ENCODE measurements at places on chromosomes 7 and 10. TPM values are rescaled to one million over a fixed set of nuclear protein-coding genes. Genes with fewer than 3 reads are reported as not detected.

- H3K36me3 ChIP-seq, result no peaks in the 10 kb centered on the region
- no peaks in the 10 kb centered on the region for H3K27me3 ChIP-seq
- no peak overlapping the region for H3K27ac ChIP-seq
- no peak overlapping the region for H3K4me3 ChIP-seq
- no peak for DNase-seq
- H3K4me1 ChIP-seq, result no peaks in the 10 kb centered on the region
Observed at GRCh38 chr10:95440756-95441546, 120.2 kb downstream of the SORBS1 start.

- H3K27me3 ChIP-seq, result no peaks in the 10 kb centered on the region
- H3K4me3 ChIP-seq, result no peak overlapping the region
- H3K4me1 ChIP-seq, result no peaks in the 10 kb centered on the region
- DNase-seq, result no peak
- no peak overlapping the region for H3K27ac ChIP-seq
Observed at GRCh38 chr7:33738260-33738935, 166.9 kb upstream of the BMPER start.

The C10orf90 gene
- not detected for total RNA-seq

GRCh38 chr7:110973196-110973990 lies 117.5 kb upstream of the LRRN3 start:
- no peaks in the 10 kb centered on the region for H3K4me1 ChIP-seq
- H3K27ac ChIP-seq, result no peak overlapping the region
- DNase-seq, result no peak
- no peaks in the 10 kb centered on the region for H3K27me3 ChIP-seq
- H3K36me3 ChIP-seq, result no peaks in the 10 kb centered on the region

The PLXNA4 gene
- 0.15 TPM for total RNA-seq

- no peak for DNase-seq
- H3K27ac ChIP-seq, result no peak overlapping the region
- no peaks in the 10 kb centered on the region for H3K36me3 ChIP-seq
- H3K4me1 ChIP-seq, result peaks cover 13% of the 10 kb centered on the region
- H3K4me3 ChIP-seq, result no peak overlapping the region
Observed at GRCh38 chr7:47447621-47448349, 134.1 kb downstream of the TNS3 start.

Data from colonic mucosa (tissue), 4 donors.